Activated naive CD4-positive, alpha-beta T cell treated with anti-CD3 and anti-CD28 coated beads, Interleukin-2, amount 50 U/mL, for 72 hours (primary cell): ENCODE measurements at places on chromosomes 3 and 15.

- no peak for DNase-seq
These were observed 55.7 kb downstream of the MB21D2 start for GRCh38 chr3:192861972-192862371.

DNA sequence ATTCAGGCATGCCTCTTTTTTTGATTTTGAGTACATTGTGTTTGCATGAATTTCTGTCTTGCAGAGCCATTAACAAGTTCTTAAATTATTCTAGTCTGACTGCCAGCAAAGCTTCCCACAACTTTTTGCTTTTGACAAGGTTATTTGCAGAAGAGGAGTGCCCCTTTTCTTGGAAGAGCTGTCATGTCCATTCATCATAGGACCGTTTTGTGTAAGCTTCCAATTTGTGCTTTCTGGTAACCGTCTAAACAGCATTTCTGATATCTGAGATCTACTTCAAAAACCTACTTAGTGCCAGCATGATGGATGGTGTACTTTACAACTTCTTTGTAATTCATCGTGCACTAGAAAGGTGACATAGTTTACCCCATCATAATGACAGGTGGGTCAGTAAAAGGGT is 379.7 kb downstream of the NAALADL2 start:
- DNase-seq = no peak

DNA sequence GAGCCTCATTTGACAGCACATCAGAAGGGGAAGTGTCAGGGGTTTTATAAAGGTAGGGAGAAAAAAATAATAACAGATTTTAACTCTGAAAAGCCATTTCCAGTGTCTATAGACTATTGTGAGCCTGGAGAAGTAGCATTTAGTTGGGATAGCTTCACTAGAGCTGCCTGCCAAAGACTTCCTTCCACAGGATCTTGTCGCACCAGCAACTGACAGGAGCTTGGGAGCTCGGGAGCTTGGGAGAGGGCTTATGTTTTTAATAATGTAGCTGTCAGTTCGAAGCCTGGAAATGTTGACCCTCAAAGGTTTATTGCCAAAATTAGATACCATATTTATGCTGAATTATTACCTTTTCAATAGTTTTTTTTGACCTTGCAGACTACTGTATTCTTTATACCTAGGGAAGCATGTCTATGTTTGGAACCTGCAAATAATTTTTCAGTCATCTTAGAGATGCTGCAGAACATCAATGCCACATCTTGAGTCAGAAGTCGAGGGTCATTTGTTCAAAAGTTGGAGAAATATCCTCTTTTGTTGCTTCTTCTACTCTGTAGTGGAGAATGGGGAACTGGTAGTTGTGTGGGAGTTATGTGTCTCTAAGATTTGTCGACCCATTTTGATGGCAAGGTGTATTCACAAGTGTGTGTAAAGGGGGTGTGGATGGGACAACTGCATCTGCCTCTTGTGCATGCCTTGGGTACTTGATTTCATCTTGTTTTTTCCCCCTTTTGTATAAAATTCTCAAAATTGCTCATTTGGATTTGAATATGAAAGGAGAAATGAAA is 41.7 kb downstream of the ARPP21 start:
- DNase-seq = no peak

- DNase-seq = no peak
These were observed 93.1 kb downstream of the FRMD5 start for GRCh38 chr15:44101944-44102343.

DNA sequence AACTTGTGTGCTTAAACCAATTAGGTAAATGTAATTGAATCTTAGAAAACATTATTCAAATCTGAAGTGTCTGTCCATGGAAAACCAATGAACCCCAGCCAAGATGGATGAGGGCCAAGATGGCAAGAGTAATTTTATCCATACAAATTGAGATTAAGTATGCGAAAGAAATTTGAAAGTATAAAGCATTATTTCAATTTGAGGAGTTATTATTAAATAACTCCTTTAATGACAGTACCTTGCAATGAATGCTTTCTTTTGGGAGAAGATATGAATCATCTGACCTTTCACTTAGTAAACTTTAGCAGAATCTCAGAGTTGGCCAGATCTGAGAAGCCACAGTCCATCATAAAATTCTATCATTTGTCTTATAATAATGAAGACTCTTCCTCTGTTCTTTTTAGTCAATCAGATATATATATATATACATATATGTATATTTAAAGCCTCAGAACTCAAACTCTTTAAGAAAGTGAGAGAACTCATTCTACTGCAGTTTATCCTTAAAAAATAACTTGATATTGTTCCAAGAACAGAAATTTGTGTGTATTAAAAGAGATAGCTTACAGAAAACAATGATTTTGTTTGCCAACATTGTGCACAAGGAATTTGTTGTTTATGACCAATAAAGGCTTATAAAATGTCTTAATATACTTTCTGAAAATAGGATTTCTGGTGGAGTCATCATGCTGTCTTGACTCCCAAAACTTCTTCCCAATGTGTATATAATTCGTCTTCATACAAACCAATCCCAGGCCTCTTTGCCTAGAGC is 434.8 kb upstream of the THBS1 start:
- DNase-seq = no peak

DNA sequence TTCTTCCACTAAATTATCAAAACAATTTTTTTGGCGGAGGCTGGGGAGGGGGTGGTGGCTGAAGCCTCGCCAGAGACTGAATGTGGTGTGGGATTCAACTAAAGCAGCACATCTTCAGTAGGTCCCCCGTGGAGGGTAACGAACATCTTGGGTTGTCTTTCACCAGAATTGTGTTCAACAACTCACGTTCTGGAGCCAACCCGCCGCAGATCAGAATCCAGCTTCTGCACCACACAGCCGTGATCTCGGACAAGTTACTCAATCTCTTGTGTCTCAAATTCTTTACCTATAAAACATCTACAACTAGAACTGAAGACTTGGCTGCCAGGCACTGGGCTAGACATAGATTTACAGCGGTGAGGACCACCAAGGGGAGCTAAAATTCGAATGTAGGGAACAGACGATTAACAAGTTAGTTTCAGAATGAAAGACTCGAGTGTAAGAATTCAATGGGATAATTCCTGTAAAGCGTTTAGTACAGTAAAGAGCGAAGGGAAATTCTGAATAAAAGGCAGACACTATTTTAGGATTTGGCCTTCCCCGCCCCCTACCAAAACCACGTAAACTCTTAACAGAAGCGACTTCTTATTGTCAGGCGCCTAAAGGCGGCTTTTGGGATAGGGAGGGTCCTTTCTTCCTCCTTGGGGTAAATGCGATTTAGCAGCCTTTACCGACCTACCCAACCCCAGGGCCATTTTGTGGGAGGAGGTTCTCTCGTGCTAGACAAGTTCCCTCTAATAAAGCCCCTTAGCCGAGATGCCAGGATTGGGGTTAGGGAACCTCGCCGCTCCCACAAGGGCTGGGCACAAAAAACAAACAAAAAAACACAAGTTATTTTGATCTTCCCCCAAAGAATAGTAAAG is 697 bp upstream of the RAB5A start:
- DNase-seq = no peak

GRCh38 chr3:34073111-34073510 is 274.7 kb downstream of the PDCD6IP start:
- DNase-seq = no peak

DNA sequence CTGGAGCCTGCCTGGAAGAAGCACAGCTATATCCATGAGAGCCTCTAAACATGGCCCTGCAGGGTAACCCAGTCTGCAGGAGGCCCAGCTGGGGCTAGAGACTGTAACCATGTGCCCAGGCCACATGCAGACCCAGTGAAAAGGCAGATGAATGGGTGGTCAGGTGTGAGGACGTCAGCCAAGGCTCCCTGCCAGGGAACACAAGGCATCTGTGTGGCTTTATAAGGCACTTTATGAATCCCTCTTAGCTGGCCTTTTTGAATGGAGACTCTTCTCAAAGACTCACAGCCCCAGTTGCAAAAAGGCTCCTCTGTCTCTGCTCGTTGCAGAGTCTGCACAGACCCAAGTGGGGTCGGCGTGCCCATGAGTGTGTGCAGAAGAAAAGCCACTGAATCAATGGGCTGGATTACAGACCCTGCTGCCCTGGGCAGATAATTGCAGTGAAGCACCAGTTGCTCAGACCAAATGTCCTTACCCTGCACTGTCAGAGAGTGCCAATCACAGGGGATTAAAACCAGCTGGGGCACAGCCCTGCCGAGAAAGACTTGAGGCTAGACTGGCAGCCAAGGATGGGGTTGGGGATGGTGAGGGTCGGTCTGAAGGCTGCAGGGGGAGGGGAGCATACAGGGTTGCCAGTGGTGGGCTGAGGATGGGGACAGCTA is 154.2 kb downstream of the RAB11A start:
- DNase-seq = no peak

GRCh38 chr15:65323071-65323511 is 18.6 kb downstream of the RNU5B-1 start:
- no peak for DNase-seq

- DNase-seq = no peak
These were observed 8.0 kb upstream of the CBLB start for GRCh38 chr3:105876780-105877327.

DNA sequence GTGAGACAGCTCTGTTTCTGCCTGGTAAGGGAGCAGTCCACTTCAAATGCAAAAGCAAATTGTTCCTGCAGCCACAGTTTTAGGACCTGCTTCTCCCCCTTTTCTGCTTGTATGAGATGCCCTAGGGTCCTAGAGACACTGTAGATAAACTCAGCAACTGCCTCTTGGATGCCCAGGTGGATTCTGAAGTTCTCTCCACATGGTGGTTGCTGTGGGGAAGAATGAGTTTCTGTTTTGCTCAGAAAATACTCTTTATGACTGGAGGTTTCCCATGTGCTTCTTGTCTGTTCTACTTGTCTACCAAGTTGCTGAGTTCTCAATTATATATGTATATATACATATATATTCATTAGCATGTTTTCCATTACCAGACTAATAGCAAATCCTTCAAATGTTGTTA is 5.6 kb upstream of the ZNF80 start:
- DNase-seq = peak; percentile 38

- DNase-seq = no peak
These were observed 27.6 kb upstream of the XYLB start for GRCh38 chr3:38318766-38319671.

DNA sequence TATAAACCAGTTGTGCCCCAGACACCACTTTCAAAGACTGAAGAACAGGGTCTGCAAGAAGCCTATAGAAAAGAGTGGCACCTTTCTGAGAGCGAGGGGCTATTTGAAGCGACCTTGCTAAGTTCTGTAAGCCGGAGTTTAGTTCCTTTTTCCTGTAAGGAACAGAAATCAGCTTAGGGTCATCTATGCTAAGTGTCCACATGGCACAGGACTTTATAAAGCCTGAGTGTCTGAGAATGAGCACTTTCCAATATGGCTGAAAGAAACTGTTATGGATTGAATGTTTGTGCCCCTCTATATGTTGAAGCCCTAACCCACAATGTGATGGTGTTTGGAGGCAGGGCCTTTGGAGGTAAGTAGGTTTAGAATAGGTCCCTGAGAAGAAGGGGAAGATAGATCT is 4.0 kb upstream of the A4GNT start:
- DNase-seq = no peak

DNA sequence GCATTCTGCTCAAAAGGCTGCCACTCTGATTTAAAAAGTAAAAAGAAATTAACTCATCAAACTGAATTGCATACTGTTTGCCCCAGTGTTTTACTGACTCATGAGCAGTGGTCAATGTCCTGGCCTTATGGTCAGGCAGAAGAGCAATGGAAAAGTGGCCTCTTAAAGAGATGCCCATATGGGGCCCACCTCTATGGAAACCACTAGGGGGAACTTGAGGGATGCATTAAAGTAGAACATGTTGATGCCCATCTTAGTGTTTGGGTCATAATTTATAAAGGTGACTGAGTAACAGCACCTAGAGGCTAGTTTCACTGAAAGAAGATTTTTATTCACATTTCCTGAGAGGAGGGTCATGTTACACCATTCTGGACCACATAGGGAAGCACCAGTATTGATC is 66.5 kb upstream of the RNU6-1 start:
- no peak for DNase-seq

DNA sequence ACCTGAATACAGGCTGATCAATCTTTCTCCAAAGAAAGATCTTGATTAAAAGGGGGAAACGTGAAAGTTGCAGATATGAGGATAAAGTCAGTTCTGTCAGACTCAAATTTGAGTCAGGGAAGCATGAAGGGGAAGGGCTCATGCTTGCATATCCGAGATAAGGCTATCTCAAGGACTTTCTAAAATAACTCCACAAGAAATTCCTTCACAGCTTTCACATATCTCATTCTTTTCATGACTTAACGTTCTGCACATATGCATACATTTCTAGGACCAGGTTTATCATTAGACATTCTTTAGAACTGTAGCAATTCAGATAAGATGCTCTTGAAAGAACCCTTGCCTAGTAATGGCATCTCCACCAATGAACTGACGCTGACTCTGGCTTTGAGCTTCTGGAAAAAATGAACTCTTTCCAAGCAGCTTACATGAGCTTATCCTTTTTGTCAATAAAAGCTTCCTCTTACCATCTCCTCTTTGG is 15.9 kb downstream of the SH3GL3 start:
- no peak for DNase-seq

GRCh38 chr3:29932696-29933325 is 651.9 kb downstream of the RBMS3 start:
- no peak for DNase-seq

- DNase-seq = no peak
These were observed 52.5 kb upstream of the UBE2Q2 start for GRCh38 chr15:75790631-75791336.

DNA sequence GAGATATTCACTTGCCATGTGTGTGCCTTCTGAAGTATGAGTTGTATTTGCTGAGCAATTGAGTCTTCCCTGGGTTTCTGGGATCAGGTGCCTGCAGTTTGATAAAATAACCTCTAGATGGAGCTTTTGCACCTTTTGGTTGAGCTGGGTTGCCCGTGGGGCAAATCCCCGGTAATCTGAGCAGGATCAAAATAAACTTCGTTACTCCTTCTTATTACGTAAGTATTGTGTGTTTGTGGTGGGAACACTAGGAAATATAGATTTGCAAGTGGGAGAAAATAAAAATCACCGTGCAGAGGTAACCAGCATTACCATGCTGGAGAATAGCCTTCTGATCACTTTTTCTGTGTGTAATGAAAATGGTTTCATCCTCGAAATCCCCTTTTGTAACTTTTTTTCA is 277.4 kb upstream of the NR2E3 start:
- DNase-seq = no peak

DNA sequence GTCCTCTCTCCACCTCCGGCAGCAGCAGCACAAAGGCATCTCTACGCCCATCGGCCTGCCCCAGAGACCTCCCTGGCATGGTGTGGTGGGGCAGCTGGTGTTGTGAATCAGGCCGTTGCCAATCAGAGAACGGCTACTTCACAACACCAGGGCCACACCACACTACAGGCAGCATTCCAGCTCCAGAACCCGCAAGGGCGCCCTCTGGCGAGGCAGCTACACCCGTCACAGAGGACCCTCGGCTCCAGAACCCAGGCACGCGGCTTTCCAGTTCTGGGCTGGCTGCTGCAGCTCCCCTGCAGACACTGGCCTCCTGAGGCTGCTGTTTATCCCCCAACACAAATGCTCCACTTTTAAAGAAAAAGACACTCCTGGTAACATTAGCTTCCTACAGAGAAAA is 127.5 kb upstream of the TOPAZ1 start:
- DNase-seq = peak; percentile 51
